ENCODE measurements at places on chromosomes 2 and 18.

DNA sequence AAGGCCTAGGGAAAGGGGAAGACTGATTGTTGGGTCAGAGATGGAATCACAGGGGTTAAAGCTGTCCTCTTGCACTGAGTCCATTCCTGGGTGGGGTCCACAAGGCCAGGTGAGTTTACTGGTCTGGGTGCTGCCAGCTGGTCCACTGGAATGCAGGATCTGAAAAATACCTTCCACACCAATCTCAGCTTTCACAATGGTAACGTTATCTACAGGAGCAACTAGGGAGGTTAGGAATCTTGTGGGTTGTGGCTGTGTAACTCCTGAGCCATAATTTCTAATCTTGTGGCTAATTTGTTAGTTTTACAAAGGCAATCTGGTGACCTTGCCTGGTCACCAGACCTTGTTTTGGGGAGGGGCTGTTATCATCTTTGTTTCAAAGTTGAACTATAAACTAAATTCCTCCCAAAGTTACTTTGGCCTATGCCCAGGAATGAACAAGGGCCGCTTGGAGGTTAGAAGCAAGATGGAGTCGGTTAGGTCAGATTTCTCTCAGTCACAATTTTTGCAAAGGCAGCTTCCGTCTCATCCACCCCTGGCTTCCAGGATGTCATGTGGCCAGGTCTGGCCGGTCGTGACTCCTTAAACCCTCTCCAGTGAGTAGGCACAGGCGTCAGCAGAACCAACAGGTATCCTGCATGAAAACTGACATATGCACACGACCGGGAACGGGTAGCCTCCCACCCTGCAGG, 123.3 kb upstream of the SH3BP4 start:
- no peak for DNase-seq

GRCh38 chr2:196840171-196840570, 31.0 kb upstream of the C2orf66 start:
- DNase-seq: no peak

DNA sequence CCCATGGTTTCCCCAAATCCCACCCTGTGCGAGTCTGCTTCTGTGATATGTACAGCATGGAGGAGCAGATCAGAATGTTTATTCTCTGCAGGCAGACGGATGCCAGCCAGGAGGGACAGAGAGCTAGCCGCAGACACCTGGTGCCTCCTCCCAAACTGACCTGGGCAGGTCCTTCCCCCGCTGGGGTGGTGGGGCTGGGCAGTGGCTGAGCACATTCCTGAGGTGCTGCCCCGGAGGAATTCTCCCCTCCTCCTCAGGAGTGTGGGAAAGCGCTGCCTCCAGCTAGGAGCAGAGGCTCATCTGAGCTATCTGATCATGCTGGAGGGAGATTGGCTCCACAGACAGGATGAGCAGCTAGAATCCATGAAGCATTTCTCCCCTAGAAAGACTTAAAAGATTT, 21.7 kb downstream of the C2orf92 start:
- DNase-seq: no peak

DNA sequence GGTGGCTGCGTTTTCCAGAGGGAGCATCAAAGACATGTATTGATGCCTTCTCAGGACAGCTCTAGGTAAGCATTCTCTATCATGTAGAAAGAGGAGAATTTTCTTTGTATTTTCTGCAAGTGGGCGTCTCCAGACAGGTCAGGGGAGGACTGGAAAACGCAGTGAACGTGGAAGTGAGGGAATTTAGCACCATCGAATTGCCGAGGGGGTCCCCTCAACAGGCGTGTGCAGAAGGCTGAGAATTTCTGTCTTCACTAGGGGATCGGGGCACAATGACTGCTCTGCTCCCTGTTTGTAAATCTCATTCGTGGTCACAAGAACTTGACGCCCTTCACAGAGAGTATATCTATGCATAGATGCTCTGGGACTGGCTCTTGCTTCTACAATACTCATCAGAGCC, 5.0 kb upstream of the NTSR2 start:
- DNase-seq: no peak

GRCh38 chr2:63553049-63553448, 35.2 kb downstream of the WDPCP start:
- DNase-seq: no peak

DNA sequence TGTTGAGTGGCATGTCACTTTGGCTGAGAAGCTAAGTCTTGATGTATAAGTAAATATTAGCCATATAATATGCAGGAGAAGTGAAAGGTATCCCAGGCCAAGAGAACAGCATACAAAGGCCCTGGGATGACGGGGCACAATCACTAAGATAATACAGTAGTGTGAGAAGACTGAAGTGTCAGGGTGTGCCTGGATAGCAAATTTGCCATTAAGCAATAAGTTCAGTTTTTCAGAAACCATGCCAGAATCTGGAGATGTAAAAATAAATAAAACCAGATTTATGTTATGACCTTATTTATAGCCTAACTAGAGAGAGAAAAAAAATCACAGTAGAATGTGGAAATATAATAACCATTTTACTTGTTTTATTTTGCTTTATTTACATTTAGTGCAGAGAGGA, 1858.7 kb upstream of the CELF4 start:
- no peak for DNase-seq

DNA sequence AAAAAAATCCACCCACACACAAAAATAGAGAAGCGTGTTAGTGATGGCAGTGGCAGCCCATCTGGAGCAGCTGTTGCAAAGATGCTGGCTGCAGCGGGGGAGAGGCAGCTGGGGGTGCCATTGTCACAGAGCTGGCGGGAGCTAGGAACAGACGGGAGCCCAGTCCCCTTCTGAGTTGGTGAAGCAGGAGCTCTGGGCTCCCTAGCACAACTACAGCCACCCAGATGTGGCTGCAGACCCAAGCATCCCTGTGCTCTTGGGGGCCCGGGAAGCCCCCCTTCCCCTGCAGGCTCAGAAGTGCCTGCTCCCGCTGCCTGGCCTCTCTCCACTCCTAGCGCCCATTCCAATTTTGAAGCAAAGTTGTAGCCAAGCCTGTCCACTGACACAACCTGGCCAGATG, 366.6 kb upstream of the MC4R start:
- no peak for DNase-seq

DNA sequence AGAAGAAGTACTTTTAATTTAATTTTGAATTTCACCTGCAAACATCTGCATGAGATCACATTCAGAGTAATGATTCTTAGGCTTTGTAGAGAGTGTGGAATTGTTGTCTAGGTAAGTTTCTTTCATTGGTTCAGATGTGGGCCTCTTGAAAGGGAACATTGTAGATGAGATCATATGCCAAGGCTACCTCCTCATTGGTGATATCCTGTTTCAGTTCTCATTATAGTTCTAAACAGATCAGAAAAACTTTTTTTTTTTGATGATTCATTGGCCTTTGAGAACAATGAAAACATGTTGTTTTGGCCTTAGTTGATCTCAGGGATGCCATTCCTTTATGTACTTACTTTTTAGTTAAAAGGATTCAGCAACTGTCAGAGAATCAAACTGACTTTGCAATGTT, 44.5 kb downstream of the EML6 start:
- no peak for DNase-seq

- DNase-seq: no peak
Observed at GRCh38 chr2:146579147-146579930, 1265.5 kb upstream of the ACVR2A start.

GRCh38 chr2:49298230-49298629, 143.9 kb upstream of the FSHR start:
- no peak for DNase-seq

GRCh38 chr2:58508006-58508405, 266.9 kb upstream of the FANCL start:
- no peak for DNase-seq

- DNase-seq: no peak
Observed at GRCh38 chr2:82234283-82234874, 1929.8 kb upstream of the LRRTM1 start.

- DNase-seq: no peak
Observed at GRCh38 chr2:194291104-194291503, 1365.9 kb upstream of the SLC39A10 start.

DNA sequence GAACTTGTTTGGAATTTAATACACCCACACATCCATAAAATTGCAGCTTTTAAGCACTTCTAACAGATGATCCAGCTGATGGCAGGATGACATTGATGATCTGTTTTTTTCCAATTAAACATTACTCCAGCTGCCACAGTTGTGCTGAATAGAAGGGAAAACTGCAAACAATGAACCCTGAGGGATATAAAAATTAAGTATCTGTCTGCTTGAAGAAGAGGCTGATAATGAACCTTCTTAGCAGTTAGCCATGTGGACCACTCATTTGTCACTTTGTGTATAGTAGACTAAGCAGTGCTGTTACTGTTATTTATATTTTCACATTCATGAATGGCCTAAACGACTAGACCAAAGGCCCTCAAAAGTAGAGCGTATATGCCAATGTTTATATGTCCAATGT, 1201.0 kb upstream of the LRRTM1 start:
- no peak for DNase-seq

GRCh38 chr18:39561126-39561525, 1995.5 kb upstream of the CELF4 start:
- DNase-seq: no peak

DNA sequence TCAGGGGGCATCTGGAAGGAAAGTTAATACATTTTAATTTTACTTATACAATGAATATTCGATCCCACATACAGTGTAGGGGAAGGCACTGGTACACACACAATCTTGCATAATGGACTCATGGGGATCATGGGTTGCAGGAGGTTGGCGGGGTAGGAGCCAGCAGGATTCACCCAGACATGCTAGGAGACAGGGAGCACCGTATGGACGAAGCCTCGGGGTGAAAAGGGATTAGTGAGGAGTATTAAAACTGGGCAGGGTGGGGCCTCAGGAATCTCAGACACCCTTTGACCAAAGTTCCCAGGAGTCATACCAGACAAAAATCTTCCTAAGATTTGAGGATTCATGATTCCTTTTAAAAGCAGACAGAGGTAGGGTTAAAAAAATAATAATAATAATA, 140.8 kb downstream of the BCL11A start:
- no peak for DNase-seq

DNA sequence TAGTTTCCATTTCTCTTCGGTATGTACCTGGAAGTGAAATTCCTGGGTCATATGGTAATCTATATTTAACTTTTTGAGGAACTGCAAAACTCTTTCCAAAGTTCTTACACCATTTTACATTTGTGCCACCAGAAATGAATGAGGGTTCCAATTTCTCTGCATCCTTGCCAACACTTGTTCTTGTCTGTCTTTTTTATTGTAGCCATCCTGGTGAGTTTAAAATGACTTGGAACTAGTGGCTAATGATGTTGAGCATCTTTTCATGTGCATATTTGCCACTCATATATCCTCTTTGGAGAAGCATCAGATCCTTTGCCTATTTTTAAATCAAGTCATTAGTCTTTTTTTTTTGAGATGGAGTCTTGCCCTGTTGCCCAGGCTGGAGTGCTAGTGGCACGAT, 59.4 kb downstream of the MALT1 start:
- no peak for DNase-seq

GRCh38 chr2:207475546-207475945, 54.2 kb upstream of the CREB1 start:
- DNase-seq: no peak

All from activated CD4-positive, alpha-beta T cell treated with anti-CD3 and anti-CD28 coated beads for 4 hours (primary cell).